Left kidney (tissue), 8 donors: ENCODE measurements at places on chromosomes 11 and 22. TPM values are rescaled to one million over a fixed set of nuclear protein-coding genes. Genes with fewer than 3 reads are reported as not detected.
A peak's percentile ranks its signal among the peaks of the same experiment; 100 is the strongest.

DNA sequence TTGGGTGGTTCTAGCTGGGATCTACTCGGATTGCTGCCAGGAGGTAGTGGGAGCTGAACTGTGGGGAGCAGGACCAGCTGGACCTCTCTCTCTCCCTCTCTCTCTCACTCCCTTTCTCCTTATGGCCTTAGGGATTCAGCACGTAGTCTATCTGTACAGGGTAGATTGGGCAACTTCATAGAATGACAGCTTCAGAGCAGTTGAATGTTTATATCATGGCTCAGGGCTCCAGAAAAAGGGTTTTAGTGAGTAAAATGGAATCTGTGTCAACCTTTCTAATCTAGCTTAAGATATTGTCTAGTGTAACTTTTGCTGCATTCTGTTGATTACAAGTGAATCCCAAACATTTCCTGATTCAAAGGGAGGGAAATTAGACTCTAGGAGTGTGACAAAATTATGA, 127.7 kb upstream of the PDGFD start:
- DNase-seq: no peak

- peak; percentile 66 for DNase-seq
Observed at GRCh38 chr22:28600546-28601143, 79.0 kb downstream of the TTC28 start.

DNA sequence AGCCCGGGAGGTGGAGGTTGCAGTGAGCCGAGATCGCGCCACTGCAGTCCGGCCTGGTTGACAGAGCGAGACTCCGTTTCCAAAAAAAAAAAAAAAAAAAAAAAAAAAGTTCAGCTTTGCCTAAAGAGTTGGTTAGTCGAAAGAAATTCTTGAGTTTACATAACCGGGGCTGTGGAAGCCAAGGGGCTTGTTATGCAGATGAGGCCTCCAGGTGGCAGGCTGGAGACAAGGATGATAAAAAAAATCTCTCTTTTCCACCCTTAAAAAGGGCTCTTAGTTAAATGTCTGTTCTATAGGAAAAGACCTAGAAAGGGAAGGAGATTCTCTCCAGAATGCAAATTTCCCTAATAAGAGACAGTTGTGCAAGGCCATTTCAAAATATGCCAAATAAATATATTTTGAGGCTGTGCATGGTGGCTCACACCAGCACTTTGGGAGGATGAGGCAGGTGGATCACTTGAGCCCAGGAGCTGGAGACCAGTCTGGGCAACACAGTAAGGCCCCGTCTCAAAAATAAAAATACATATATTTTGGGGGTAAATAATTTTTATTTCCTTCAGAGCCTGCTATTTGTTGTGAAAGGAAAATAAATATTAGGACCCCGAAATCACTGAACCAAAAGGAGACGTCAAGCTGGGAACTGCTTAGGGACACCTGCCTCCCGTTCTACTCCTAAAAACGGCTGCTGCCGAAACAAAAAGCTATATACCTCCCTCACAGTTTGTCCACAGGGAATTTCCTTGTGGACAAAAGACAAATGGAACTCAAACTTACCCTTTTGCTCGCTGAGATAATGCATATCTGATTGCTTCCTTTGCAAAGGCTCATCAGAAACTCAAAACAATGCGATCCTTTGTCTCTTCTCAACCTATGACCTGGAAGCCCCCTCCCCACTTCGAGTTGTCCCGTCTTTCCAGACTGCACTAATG, 2.4 kb upstream of the IFITM2 start:
- DNase-seq: peak; percentile 82

- DNase-seq: peak; percentile 79
Observed at GRCh38 chr22:44080936-44081861, 57.1 kb downstream of the PARVB start.

DNA sequence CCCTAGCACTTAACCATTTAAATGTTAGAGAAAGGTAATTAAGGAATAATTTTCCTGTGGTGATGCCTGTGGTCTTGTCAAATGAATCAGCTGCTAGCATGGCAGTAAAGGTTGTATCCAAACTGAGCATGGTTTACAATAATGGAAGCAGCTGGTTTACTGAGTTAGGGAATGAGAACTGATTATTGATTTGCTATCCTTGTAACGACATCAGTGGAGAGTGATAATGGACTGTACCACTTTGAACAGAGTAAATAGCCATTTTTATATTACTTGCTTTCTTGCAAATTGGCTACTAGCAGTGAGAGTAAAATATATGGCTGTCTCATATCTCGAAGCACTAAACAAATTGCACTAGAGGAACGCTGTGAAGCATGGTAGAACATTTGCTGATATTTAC, 589.0 kb upstream of the ANO5 start:
- DNase-seq: no peak

- DNase-seq: no peak
Observed at GRCh38 chr11:72769680-72770079, 17.5 kb upstream of the ARAP1 start.

OR52B6 gene
- polyA plus RNA-seq: 0.23 TPM

TEAD1 gene
- polyA plus RNA-seq: 94.4 TPM

YPEL4 gene
- 5.1 TPM for polyA plus RNA-seq

TSGA10IP gene
- 0.23 TPM for polyA plus RNA-seq
